NCI-H1048 (cell line): ENCODE measurements at places on chromosomes 7 and 10.

- no peak for DNase-seq
Measured at GRCh38 chr7:157228864-157229422, 90.2 kb downstream of the UBE3C start.

GRCh38 chr7:115585015-115585718 is 445.4 kb downstream of the TFEC start:
- DNase-seq = no peak

- no peak for DNase-seq
Measured at GRCh38 chr10:26457088-26457487, 18.9 kb downstream of the APBB1IP start.

- DNase-seq = no peak
Measured at GRCh38 chr10:22723783-22724182, 9.4 kb upstream of the PIP4K2A start.

DNA sequence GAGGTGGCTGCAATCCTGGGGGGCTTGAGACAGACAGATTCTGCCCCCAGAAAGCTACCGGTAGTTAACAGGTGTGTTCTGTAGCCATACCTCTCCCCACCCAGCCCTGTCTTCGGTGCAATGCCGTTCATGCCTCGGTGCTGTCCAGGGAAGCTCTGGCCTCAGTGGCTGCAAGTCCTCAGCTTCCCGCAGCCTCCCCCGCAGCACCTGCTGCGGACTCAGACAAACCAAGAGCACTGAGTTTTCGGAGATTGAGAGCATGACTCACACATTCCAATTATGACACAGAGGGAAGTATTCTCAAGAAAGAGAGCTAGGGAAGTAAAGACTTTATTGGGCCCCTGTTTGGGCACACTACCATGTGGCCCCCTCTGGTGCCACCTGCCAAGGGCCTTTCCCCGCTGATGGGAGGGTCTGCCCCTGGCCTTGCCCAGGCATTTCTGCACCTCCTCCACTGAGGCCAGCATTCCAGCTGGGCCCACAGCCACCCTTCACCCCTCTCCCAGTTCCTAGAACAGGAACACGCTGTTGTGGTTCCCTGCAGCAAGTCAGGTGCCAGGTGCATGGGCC is 30.2 kb upstream of the EZH2 start:
- DNase-seq = no peak

DNA sequence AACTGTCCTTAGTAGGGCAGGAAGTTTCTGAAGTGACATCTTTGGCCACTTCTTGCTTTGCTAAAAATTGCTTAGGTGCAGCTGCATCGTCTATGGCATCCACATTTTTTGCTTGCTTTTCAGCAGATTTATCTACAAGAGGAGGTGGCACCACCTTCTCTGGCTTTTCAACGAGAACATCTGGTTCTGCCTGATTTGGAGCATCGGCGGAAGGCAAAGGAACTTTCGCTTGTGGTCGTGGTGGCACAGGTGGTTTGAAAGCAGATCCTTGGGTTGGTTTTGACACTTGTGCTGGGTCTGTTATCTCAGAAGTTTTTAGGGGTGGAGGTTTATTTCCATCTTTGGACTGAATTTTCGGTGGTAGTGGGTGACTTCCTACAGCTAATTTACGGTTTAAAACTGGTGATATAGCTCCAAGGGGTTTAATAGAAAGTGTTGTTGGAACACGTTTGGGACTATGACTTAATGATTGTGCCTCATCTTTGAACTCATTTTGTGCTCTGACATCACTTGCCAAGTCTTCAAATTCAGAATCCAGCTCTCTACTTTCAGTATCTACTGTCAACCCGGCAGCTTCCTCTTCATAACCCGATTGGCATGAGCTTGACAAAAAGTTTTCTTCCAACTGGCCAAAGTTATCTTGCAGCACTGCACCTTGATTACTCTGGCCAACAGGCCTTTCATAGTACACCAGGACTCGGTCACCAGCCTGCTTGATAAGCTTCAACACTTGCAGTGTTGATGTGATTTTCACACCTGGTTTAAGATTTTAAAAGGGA is 44.0 kb downstream of the SLC18A2 start:
- DNase-seq = no peak

- DNase-seq = no peak
Measured at GRCh38 chr10:20233423-20233822, 417.2 kb downstream of the PLXDC2 start.

DNA sequence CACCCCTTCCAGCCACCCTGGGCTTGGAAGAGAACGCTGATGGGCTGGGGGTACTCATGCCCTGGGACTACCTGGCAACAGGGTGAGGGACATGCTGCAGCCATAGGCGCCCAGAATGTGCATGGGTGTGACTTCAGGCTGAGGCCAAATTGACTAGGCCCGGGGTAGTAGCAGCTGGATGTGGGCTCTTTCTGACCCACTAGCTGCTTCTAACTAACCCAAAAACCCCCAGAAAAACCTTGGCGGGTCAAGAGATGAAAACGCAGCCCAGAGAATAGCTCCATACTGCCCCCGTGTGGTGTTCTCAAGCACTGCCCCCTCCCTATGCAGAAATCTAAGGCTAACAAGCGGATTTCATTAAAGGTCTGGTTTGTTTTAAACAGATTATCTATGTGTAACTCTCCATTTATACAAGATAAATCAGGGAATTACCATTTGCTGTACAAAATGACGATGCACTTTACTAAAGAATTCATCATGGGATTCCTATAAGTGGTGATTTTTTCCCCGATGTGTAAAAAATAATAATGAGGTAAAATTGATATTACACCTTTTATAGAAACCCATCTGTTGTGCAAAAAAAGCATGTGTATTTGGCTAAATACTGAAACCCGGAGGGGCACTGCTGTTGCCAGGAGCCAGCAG is 4.2 kb downstream of the SMARCD3 start:
- no peak for DNase-seq

DNA sequence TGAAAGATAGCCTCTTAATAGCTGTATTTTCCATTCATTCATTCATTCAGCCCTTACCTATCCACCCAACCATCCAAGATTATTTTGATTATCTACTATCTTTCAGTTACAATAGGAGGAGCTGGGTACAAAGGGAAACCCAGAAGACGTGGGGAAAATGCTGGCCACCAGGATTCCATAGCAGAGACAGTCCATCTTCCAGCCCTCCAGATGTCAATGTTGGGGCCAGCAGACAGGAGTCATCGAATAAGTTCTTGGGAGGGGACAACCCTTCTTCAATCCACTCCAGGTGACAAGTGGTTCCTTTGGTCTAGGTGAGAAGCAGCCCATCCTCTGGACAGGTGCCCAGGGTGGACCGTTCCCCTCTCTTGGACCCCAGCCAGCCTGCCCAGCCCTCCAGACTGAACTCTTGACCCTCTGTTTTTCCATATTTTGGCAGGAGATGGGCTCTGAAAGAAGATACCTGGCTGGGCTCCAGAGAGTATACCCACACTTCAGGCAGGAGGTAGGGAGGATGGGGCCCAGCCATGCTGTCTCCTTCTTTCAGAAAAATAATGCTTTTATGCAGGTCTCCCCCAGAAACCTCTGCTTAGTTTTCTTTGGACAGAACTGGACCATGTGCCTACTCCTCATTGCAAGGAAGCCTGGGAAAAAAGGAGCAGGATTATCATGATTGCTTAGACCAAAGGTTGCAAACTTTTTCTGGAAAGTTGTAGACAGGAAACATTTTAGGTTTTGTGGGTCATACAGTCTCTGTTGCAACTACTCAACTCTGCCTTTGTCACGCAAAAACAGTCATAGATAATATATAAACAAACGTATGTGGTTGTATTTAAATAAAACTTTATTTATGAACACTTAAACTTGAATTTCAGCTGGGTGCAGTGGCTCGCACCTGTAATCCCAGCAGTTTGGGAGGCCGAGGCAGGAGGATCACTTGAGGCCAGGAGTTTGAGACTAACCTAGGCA is 95.5 kb upstream of the SMNDC1 start:
- no peak for DNase-seq

- DNase-seq = no peak
Measured at GRCh38 chr10:68423522-68423921, 16.4 kb upstream of the RUFY2 start.

- no peak for DNase-seq
Measured at GRCh38 chr7:102463841-102464576, 654 bp downstream of the ALKBH4 start.

DNA sequence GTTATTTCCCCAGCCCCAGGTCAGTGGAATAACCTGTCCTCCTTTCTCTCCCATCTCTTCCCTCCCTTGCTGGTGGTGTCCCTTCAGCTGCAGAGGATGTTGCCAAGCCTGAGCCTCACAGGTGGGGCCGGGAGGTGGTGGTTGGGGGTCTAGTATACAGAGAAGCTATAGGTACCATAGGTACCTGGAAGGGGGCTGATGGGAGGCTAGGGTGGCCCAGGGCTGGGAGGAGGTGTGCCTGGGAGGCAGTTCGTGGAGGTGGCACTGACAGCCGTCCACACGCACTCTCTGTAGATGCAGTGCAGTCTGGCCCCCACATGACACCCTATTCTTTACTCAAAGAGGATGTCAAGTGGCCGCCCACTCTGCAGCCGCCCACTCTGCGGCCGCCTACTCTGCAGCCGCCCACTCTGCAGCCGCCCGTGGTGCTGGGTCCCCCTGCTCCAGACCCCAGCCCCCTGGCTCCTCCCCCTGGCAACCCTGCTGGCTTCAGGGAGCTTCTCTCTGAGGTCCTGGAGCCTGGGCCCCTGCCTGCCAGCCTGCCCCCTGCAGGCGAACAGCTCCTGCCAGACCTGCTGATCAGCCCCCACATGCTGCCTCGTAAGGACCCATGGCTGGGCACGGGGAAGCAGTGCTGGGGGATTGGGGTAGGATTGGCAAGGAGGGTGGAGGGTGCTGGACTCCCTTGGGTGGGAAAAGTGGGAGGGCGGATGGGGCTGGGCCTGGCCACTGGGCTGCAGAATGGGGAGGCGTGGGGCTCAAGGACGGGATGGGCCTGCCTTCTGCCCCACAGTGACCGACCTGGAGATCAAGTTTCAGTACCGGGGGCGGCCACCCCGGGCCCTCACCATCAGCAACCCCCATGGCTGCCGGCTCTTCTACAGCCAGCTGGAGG is 9.5 kb downstream of the IRF5 start:
- no peak for DNase-seq

GRCh38 chr7:31095286-31096197 is 43.4 kb downstream of the ADCYAP1R1 start:
- no peak for DNase-seq

DNA sequence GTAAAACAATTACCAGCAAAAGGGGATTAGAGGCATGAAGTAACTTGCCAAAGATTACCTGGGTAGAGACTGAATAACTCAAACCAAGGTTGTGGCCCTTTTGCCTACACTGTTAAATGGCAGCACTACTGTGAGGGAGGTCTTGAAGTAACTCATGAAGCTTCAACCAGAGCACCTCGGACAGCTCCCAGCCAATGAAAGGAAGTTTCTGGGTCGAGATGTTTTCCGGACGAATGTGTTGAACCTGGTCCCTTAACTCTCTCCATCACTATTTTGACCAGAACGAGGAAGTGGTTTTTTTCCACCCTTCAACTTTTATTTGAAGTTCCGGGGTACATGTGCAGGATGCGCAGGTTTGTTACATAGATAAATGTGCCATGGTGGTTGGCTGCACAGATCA is 133.6 kb upstream of the PRKCQ start:
- no peak for DNase-seq
